ENCODE measurements at places on chromosomes 2 and 18.

DNA sequence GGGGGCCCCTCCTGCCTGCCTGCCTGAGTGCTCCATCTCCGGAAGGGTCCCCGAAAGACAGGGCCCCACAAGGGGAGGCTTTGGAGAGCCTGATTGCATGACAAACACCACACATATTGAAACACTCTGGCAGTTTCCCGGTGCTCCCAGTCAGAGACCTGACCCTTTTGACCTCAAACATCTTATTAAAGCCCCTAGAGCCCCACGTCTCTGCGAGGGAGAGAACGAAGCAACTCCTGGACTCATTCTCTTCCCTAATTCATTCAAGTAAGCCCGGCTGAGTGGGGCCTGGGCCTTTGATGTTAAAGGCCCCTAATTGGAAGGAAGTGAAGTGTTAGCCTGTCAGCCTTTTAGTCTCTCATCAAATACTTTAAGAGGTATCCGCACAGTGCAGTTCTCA lies 335.6 kb downstream of the CYRIA start:
- no peak for DNase-seq

GRCh38 chr2:138237667-138238384 lies 263.7 kb upstream of the SPOPL start:
- no peak for DNase-seq

DNA sequence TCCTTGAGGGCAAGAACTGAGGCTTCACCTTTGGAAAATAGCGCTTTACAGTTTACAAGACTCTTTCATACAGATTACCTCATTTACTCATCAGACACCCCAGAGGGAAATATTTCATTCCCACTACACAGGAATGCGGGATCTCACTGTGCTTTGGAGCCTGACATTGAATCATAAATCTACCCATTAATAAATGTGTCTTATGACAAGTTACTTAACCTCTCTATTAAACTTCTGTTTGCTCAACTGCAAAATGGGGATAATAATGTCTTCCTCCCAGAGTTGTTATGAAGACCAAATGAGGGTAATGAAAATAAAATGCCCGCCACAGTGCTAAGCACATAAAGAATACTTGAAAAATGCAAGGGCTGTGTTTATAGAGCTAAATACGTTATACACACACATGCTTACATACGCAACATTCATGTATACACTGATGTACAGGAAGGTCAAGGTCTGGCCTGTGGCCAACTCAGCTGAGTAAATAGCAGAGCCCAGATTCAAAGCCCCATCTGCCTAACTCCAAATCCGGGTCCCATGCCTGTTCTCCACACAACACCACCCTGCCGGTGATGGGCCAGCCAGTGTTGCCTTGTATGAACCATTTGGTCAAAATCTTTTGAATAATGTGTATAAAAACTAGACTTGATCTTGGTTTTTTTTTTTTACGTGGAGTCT lies 77.8 kb upstream of the STPG4 start:
- DNase-seq, result no peak

GRCh38 chr2:73101626-73102256 lies 11.0 kb downstream of the RAB11FIP5 start:
- no peak for DNase-seq

DNA sequence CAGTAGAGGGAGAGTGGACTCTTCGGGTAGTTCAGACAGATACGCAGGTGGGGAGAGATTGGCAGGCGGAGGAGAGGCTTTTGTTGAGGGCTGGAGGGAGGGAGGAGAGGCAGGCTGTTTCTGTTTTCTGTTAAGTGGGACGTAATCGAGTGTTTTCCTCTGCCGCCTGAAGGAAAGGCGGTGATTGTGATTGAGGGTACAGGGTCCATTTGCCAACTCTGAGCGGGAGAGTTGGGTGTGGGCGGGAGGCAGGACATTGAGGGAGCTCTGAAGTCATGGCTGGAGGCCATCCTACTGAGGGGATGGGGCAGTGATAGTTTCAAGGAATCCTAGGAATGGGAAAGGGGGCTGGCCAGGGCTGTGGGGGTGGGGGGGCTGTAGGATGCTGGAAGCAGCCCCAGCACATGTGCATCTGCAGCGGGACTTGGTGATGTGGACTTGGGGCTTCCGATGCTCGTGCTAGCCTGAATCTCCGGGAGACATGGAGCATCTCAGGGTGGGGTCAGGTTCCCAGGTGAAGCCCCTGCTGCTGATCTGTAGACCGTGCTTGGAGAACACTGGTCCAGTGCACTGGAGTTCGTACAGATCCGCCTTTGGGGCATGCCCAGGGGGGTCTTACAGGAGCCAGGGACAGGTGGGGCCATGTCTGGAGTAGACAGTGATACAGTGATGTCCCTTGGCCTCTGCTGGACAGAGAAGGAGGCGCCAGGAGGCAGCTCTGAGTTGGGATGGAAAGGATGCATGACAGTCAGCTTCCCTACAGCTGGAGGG lies 167.5 kb downstream of the AGAP1 start:
- no peak for DNase-seq

DNA sequence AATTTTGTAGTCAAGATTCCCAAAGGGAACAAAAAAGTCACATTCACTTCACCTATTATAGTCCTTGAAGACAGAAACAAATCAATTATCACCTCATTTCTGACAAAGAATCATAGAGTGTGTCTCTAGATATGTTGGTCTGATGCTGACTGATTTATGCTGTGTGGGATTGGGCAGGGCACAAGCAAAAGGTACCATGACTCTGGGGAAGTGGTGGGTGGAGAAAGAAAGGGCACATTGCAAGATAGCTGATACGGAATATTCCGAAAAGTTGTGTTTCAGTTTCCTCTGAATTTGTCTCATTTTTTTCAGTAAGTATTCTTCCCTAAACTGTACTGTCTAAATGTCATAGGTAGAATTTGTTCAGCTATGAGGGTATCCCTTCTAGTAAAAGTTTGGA lies 268.0 kb downstream of the MREG start:
- no peak for DNase-seq

DNA sequence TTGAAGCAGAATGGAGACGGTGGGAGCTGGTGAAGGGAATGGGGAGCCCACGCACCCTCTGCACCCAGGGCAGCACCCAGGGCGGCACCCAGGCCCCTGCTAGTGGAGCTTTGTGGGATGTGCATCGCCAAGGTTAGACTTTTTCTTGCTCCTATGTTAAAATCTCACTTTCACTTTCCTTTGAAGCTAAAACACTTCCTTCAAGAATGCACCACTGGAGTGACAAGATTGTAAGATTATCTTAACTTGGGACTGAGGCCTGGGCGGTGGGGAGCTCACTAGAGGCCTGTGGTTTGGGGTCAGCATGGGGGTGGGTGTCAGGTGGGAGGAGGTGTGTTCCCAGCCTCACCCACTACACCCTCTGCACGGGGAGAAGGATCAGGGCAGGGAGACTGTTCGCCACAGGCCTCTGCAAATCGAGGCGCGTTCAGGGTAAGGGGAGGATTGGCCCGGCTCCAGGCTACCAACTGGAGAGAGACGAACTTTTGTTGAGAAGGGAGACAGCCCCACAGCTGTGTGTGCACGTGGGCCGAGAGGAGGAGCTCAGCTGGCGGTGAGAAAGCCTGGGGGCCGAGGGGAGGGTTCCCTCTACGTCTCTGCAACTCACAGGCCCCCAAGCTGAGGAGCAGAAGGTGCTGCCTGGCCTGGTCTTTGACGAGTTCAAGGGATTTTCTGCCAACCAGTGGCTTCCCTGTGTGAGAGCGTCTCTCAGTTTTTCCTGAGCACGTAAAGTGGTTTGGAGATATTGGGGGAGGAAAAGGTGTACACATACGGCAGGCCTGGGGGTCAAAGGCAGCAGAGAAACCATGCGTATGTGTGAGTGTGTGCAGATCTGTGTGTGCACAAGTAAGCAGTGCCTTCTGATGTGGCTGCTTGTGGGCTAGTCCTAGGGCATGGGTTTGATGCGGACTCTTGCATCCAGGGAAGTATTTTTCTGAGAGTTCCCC lies 147.7 kb downstream of the KLHL29 start:
- no peak for DNase-seq

GRCh38 chr18:77062518-77063003 lies 70.0 kb downstream of the MBP start:
- peak; percentile 56 for DNase-seq

DNA sequence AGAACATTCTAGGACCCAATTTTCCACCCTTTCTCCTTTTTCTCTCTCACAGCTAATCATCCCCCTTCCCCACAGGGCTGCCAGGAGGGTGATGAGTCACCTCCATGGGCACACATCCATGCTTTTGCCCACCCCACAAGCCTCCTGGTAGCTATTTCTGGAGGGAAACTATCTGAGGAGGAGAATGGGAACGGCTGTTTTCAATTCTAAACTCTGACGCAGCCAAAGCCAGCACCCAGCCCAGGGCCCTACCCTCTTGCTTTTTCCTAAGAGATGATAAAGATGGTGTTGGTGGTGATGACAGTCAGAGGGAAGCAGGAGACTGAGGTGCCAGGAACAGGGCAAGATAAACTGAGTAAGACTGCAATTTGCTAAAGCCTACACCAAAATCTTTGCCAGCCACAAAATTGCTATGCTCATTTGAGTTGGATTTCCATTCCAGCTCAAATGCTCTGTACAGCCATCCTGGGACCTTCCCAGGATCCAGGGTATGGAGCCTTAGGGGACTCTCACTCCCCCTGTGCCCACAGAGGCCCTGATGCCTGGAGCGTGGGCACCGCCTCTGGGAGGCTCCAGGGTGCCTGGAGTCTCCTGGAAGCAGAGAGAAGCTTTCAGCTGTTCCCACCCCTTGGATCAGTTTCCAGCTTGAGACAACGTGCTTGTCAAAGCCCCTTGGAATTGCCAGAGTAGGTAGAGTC lies 62.0 kb upstream of the FZD7 start:
- no peak for DNase-seq

- DNase-seq, result no peak
Observed at GRCh38 chr2:38465789-38466127, 88.7 kb upstream of the ATL2 start.

GRCh38 chr2:104902317-104902716 lies 48.4 kb downstream of the POU3F3 start:
- DNase-seq, result no peak

DNA sequence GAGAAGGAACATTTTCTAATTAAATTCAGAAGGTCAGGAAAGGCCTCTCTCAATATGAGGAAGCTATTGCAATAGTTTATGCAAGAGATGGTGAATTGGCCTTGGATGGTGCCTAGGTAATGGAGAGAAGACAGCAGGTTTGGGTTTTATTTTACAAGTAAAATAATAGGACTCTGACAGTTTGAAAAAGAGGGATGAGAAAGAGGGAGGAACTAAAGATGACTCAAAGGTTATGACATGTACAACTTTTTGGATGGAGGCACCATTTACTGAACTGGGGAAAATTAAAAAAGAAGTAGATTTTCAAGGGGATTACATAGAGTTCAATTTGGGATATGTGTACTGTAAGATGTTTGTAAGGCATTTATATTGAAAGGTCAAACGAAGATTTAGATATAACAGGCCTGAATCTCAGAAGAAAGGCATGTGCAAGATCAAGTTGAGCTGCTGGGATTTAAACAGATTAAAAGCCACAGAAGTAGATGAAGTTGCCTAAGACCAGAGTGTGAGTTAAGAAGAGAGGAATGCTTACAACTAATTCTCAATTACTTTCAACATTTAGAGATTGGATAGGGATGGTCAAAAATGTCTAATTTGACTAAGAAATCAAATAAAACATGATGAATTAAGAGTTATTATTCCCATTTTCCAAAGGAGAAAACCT lies 12.3 kb upstream of the ASNSD1 start:
- DNase-seq, result no peak

DNA sequence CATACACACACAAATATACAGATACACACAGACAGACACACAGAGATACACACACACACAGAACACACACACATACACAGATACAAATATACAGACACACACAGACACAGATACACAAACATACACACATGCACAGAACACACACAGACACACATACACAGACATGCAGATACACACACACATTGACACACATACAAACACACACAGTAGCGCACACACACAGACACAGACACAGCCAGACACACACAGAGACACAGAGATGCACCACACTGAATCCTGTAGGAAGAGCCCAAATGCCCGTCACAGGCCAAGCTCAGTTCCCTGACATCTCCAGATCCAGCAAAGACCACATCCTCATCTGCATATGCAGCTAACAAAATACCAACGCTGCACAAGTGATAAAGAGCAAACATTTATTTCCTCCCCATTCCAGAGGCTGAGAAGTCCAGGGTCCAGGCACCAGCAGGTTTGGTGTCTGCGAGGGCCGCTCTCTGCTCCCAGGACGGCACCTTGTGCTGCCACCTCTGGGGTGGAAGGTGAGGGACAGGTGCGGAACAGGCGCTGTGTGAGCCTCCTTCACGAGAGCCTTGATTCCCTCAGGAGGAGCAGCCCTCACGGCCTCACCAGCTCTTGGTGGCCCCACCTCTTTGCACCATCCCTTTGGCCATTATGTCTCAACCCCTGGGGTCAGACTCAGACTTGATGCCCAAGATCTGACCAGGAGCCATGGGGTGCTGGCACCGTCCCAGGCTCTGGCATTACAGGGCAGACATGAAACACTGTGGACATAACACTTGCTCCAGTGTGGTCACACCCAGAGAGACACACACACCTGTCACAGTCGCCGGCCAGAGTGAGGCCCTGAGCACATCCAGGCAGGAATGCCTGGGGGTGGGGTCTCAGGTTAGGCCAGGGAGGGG lies 108.7 kb downstream of the NDUFA10 start:
- no peak for DNase-seq

GRCh38 chr2:85854166-85854509 lies 34.7 kb downstream of the ST3GAL5 start:
- no peak for DNase-seq

DNA sequence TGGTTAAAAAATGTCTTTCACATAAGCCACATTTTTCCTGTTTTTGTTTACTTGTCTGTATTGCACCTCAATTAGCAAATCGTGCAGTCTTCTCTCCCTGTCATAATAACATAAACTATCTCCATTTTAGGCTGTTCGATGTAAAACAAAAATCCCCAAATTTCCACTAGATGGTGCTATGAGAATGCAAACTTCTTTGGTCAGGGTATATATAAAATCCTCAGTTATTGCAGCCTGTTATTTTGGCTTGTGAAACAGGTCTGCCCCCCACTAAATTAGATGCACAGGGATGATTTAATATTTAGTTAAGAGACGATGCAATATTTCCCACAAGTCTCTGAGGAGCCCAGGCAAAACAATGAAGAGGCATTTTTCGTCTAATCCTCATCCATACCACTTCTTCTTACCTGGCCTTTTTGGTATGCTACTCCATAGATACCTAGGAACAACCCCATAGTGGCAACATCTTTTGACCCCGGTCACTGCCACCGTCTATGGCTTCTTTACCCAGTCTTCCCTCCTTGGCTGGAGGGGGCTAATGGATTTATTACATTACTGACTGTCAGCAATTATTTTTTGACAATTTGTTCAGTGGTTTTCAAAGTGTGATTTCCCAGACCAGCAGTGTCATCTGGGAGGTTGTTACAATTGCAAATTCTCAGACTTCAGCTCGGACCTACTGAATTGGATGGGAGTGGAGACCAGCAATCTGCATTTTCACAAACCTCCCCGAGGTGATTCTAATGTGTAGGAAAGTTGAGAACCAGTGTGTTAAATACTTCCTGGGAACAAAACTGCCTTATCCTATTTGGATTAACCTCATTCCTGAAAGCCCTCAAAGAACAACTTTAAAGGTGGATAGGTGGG lies 117.4 kb upstream of the CWC22 start:
- no peak for DNase-seq
